ENCODE measurements at places on chromosomes 3 and 15.
A peak's percentile ranks its signal among the peaks of the same experiment; 100 is the strongest.

- DNase-seq: no peak
These were observed 242.6 kb upstream of the AGTR1 start for GRCh38 chr3:148455098-148455497.

- DNase-seq: no peak
These were observed 117.3 kb downstream of the DMXL2 start for GRCh38 chr15:51505251-51505650.

DNA sequence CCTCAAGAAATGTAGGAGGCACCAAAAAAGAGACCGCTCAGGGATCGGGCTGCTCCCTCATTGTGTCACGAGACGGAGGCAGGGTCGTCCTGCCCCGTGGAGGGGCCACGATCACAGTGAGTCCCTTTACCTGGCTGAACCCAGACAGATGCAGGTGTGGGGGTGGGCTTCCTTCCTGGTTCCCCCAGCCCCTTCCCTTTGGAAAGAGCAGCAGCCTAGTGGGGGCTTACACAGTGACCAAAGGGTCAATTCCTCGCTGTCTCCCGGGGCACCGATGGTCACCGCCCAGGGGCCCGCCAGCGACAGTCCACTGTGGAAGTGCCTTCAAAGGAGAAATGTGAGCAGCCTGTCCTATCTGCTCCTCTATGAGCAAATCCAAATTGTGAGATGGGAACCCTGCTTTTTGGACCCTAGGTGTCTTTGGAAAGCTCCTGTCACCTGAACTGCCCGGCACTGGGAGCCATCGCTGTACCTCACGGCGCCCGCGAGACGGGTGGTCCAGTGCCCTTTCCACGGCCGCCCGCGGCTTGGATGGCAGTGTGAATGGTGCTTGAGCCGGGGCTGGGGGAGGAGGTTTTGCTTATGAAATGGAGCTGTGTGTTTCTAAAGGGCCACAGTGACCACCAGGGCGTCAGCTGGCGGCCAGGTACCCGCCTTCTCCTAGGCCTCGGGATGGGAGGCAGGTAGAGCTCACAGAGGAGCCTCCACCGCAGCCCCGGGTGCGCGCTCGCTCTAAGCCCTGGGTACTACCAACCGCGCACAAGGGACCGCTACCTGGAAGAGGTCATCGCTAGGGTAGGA lies 155.7 kb downstream of the KLF13 start:
- peak; percentile 26 for DNase-seq

- DNase-seq: no peak
These were observed 60.5 kb downstream of the GLDN start for GRCh38 chr15:51401872-51402517.

- DNase-seq: no peak
These were observed 99.8 kb upstream of the ROPN1 start for GRCh38 chr3:124091716-124092115.

DNA sequence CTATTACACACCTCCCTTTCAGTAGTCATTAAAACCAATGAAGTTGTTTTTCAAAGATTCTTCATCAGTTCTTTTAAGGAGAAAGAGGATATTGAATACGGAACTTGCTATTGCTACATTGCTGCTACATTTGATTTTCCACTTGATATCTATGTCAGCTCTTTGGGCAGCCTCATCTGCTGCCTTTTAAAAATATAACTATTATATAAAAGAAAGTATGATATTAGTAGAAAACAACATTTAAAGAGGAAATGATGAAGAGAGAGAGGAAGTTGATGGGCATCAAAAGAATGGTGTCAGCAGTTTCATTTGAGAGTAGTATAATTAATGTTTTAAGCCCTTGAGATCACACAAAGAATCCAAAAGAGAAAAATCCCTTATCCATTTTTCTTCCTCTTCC lies 171.4 kb downstream of the NFKBIZ start:
- DNase-seq: no peak

GRCh38 chr3:178036451-178037144 lies 499.6 kb upstream of the KCNMB2 start:
- no peak for DNase-seq

DNA sequence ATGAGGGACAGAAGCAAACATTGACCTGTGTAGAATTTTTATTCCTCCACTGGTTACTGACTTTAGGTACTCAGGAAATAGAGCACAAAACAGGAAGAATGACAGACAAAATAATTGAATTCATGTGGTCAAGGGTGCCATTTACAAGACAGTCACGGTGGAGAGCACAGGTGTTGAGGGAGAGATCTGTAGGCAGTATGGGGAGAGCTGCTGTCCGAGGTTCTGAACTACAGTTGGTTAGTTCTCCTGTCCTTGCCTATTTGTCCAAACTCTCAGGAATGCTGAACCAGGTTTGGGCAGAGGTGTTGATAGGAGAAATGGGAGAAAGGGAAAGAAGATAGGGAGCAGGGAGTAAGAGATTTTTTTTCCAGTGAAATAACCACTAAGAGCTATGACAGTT lies 178.5 kb upstream of the ZBTB20 start:
- no peak for DNase-seq

- no peak for DNase-seq
These were observed 120.3 kb downstream of the FMN1 start for GRCh38 chr15:33074212-33074611.
